ENCODE measurements at places on chromosomes 6 and 20.

DNA sequence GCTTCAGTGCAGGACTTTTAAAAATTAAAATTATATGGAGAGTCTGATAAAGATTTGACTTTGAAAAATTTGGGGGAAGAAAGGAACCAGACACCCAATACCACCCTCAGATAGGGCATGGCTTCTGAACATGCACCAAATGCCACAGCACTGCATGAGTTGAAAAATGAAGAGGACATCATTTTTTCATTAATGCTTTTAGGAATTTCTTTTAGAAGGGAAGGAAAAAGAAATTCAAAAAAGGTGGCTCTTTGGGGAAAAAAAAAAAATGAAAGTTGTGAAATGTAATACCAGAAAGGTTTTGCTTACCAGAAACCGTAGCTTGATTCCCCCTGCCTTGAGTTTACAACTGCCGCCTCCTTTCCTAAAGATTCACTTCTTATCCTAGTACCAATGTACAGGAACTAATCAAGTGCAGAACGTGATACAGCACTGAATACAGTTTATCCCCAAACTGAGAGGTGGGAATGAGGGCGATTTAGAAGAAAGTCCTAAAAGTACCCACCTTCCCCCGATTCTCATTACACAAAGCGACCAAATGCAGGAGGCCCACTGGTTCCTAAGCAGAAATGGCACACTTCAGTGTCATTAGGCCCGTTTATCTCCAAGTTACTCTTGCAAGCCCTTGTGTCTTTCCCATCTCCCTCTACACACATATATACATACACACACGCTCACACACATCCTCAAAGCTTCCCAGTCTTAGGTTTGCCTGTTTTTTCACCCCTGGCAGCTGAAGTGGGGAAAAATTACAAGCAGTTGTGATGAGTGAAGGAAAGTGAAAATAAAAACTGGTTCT lies 2.8 kb downstream of the PPP1R10 start:
- DNase-seq: no peak

DNA sequence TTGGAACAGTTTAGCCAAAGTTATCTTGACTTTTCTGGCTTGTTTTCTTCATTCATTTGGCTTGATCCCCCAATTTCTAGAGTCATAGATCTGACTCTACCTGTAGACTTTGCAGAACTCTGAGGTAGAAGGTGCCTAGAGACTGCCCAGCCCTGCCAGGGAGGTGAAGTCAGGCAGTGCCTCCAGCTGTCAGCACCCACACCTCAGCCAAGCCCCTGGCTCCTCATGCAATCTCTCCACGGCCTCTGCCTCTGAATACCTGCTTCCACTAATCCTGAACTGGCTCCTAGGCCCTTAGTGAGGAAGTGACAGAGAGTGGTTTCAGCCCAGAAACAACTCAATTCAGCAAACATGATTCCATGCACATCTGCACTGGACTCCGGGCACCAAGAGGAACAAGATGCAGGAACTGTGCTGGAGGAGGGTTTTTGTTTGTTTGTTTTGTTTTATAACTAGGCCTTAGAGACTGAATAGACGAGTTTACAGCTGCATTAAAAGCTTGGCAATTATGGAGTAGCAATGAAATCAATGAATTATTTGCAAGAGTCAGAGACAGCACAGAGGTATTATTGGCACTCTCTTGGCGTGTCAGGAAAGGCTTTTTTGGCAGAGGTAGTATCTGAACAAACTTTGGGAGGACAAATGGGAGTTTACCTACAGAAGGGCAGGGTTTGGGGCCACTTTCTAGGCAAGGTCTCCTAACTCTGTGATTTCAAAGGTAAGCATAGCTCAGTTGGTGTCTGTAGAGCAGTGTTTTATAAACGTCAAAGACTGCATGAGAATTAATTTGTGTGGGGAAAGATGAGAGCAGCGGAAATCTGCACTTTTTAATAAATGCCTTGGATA lies 25.2 kb downstream of the TGM3 start:
- DNase-seq: no peak

GRCh38 chr6:98828211-98828788 lies 6.1 kb upstream of the POU3F2 start:
- no peak for DNase-seq

DNA sequence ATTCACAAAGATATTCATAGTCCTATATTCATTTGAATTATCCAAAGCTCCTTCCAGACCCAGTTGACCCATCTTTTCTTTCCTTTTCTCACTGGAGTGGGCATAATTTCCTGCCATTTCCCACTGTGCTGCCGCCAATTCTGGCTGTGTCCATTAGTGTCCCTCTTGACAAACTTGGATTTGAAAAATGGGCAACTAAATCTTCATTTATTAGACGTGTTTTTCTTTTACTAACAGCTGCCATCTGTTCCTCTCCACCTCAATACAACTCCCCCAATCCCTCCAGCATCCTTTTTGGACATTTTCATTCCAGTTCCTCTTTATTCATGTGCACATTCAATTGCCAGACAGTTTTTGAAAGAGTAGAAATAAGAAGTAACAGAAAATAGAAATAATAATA lies 90.5 kb downstream of the PCSK2 start:
- no peak for DNase-seq

Data from DMS79 (cell line).